AG04449 (cell line): ENCODE measurements at places on chromosomes 12 and 14.

DNA sequence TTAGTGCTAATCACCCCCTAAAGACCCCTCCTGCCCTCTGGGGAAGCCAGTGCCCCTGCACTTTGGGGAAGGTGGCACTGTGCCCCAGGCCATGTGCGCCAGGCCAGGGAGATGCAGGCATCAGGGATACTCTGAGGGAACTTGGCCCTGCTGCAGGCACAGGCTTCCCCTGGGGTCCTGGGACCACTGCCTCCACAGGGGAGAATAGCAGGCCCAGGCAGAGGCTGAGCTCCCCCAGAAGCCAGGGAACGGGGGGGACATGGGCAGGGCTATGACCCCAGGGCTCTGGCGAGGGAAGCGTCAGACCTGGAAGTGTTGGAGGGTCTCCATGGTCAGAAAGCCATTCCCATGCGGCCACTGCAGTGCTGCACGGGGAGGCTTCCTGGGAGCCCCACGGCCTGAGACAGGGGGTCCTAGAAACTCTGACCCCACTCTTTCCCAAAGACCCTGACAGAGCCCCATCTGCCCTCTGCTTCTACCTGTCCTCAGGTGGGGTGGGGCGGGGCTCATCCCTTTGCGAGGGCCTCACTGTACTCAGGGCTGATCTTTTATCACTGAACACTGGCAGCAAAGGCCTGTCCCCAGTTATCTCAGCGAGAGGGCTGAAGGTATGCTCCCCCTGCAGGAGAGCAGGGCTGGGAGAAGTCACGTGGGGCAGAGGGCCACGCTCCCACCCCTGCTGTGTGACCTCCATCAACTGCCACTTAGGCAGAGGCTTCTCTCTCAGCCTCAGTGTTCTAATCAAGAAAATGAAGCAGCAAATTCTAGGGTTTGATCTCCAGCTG, 160.0 kb downstream of the CALM1 start:
- no peak for DNase-seq

DNA sequence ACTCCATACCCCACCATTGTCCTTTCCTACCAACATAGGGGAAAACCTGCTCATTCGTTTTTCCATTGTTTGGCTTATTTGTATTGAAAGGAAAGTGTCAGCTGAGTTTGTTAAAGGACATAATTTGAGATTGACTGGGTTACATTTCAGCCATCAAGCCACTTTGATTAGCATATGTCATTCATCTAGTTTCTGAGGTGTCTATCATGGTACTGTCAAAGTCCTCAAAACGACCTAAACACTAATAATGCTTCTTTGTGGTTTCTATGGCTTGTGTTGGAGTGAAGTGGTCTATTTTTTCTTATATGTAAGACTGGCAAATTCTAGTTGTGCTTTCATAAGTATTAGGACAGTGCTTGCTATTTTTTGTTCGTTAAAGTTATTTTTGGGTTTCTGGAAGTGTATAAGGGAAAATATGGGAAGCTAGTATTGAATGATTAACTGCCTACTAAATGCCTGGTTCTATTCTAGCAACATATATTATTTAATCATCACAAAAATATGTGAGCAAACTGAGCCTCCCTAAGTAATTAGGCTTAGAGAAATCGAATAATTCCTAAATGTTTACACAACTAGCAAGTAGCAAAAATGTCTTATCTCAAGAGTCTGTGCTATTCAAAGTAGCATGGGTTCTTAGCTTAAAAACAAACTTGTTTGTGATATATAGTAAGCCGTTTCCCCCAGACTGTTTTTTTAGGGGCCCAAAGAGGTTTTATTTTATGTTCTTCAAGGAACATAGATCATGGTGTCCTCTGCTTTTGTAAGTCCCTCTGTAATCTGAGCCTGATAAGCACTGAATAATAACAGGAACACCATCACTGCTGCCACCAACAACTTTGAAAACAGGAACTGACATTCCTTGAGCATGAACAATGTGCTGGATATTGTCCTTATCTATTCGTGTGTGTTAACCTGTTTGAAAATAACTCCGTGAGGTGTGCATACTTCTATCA, 67.1 kb downstream of the DERA start:
- DNase-seq, result peak; percentile 46

DNA sequence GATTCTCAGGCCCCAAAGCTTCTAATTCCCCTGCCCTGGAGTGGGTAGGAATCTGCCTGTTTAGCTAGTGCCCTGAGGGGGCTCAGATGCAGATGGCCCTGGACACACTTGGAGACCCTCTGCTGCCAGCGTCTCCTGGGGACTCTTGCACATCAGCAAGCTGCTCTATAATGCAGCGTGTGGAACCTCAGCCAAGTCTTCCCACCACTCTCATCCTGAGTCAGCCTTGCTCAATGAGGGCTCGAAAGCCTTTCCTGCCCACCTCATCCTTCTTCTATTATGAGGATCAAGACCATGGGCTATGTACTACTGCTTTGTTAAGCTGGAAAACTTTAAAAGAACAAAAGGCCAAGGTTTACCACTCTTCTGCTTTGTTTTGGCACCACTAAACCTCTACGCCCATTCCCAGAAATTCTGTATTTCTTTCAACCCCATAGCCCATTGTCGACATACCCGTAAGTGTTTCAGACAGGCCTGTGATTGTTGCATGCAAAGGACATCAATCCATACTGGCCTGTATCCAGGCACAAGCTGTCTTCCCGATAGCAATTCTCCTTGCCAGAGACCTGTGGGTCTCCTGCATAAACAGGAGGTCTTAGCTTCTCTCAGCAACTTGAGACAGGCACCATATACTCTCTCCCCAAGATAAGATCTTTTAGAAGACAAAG, 246.9 kb downstream of the DPF3 start:
- DNase-seq, result no peak

DNA sequence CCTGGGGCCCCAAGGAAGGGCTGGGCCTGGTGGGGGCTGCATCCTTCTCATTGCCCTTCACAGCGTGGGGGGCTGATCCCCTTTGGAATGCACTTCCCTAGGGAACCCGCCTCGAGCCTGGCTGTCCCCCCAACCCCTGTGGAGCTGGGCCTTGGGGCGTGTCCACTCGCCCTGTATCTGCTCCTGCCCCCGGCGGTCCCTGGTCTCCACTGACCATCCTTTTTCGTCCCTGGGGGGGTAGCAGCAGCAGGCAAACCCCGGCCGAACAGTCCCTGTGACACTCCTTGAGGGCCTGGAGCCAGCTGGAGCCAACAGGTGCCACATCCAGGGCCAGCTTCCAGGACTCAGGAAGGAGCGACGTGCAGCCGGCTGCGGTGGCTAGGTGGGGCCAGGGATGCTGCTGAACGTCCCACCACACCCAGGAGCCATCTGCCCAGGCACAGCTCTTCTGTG, 9.4 kb upstream of the GPR132 start:
- no peak for DNase-seq

GRCh38 chr14:22531451-22532344, 57.3 kb downstream of the DAD1 start:
- DNase-seq, result no peak

DNA sequence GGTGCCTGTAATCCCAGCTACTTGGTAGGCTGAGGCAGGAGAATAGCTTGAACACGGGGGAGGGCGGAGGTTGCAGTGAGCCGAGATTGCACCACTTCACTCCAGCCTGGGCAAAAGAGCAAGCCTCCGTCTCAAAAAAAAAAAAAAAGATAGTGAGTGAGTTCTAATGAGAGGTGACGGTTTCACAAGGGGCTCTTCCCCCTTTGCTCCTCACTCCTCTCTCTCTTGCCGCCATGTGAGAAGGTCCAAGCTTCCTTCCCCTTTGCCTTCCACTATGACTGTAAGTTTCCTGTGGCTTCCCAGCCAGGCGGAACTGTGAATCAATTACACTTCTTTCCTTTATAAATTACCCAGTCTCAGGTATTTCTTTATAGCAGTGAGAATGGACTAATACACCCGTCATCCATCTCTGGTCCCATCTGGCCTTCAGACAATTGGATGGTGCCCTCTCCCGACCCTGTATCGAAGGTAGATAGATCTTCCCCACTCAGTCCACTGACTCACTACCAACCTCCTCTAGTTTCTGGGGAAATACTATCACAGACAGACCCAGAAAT, 27.0 kb upstream of the RCOR1 start:
- no peak for DNase-seq

- DNase-seq, result no peak
These were observed 14.7 kb downstream of the PCBP2 start for GRCh38 chr12:53466640-53467039.
